Melanocyte of skin (primary cell): ENCODE measurements at places on chromosomes 2 and 18. TPM values are rescaled to one million over a fixed set of nuclear protein-coding genes. Genes with fewer than 3 reads are reported as not detected.

EVA1A gene
- 37.6 and 57.9 TPM in 2 replicates for total RNA-seq

KLHL41 gene
- 1.7 and 3.1 TPM in 2 replicates for total RNA-seq

MYO7B gene
- total RNA-seq, result under 0.01 TPM in 2 replicates

SCN7A gene
- total RNA-seq, result not detected in 2 replicates

CFAP221 gene
- total RNA-seq, result not detected in 2 replicates

NPPC gene
- 1.1 TPM in 1 of 2 replicates, not detected in the other for total RNA-seq

CAVIN2 gene
- total RNA-seq, result 0.36 TPM in 1 of 2 replicates, not detected in the other

PSD4 gene
- 2.2 and 2.8 TPM in 2 replicates for total RNA-seq

GYPC gene
- 135 and 217 TPM in 2 replicates for total RNA-seq

FMNL2 gene
- total RNA-seq, result 1.7 and 6.5 TPM in 2 replicates

IL1RL2 gene
- 0.31 and 0.33 TPM in 2 replicates for total RNA-seq

TDRD15 gene
- total RNA-seq, result not detected in 2 replicates

ZNF532 gene
- total RNA-seq, result 14.1 and 25.4 TPM in 2 replicates

EXOC6B gene
- total RNA-seq, result 15.1 and 29.1 TPM in 2 replicates

RAPGEF4 gene
- total RNA-seq, result under 0.01 and 1.0 TPM in 2 replicates

SLC5A7 gene
- not detected in 2 replicates for total RNA-seq

REEP1 gene
- total RNA-seq, result 0.34 TPM in 1 of 2 replicates, not detected in the other

ANTXR1 gene
- total RNA-seq, result 98.1 and 166 TPM in 2 replicates

LRP2 gene
- total RNA-seq, result 0.34 and 0.36 TPM in 2 replicates

TTC21B gene
- total RNA-seq, result 53.8 and 56.8 TPM in 2 replicates

AAK1 gene
- 25.1 and 30.5 TPM in 2 replicates for total RNA-seq

ADAM23 gene
- 6.3 and 8.8 TPM in 2 replicates for total RNA-seq

MYO3B gene
- total RNA-seq, result 0.34 and 0.36 TPM in 2 replicates
